ENCODE measurements at places on chromosomes 2 and 18.

GRCh38 chr2:15993666-15994065, 53.3 kb downstream of the MYCN start:
- no peak for DNase-seq

GRCh38 chr2:46548103-46548486, 68.7 kb downstream of the TMEM247 start:
- DNase-seq, result no peak

DNA sequence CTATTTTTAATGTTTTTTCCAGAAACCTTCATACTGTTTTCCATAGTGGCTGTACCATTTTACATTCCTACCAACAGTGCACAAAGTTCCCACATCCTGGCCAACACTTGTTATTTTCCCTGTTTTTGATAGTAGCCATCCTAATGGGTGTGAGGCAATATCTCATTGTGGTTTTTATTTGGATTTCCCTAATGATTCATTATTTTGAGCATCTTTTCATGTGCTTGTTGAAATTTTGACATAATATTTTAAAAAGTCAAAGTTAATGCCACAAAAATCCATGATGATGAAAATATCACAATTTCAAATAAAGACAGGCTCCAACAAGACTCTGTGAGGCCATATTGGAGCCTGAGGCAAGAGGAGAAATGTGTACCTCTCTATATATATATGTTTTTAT, 50.2 kb downstream of the VWA3B start:
- DNase-seq, result no peak

DNA sequence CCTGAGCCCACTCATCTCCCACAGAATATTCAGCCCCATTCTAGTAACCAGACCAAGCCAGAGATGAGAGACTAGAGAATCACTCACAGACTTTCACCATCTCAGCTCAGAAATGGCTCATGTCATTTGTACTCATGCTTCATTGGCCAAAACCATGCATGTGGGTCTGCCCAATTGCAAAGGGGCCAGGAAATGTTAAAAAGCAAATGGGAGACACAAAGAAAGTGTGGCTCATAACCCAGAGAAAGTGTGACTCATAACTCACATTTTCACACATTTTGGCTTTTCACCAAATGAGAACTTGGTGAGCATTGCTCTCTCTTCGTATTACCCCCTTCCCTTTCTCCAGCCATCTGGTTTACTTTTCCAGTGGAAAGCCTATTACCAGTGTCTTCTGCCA, 66.2 kb downstream of the MDH1 start:
- no peak for DNase-seq

GRCh38 chr2:136060416-136060815, 57.5 kb downstream of the CXCR4 start:
- no peak for DNase-seq

GRCh38 chr2:225008179-225008856, 34.0 kb downstream of the DOCK10 start:
- DNase-seq, result no peak

DNA sequence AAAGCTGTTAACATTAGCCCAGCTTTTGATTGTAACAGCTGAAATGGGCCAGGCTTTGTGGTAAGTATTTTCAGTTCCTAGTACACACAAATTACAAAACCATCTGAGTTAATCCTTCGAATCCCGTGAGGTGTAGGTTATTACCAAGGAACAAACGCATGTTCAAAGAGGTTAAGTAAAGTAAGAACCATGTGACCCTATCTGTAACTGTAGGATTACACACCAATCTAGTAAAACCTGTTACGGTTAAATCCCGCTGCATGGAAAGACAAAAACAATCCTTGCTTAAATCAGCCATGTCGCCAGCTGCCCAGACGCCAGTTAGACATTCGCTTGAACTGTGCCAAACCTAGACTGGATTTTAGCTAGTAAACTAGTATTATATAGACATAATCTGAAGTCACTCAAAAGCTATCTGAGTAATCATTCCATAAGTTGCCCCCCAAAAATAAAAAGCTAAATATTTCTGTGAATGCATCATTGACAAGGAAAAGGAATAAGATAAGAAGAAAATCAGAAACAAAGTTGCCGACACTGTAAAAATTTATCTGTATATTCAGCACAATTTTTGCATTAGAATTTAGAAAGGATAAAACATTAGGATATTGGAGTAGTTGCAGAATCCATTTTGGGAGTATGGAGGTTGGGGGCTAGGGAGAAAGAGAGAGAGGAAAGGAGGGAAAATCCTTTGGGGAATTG, 638.0 kb downstream of the CNTNAP5 start:
- DNase-seq, result no peak

GRCh38 chr18:5987249-5987648, 91.9 kb upstream of the TMEM200C start:
- DNase-seq, result no peak

GRCh38 chr2:75547345-75548035, 13.2 kb downstream of the EVA1A start:
- no peak for DNase-seq

DNA sequence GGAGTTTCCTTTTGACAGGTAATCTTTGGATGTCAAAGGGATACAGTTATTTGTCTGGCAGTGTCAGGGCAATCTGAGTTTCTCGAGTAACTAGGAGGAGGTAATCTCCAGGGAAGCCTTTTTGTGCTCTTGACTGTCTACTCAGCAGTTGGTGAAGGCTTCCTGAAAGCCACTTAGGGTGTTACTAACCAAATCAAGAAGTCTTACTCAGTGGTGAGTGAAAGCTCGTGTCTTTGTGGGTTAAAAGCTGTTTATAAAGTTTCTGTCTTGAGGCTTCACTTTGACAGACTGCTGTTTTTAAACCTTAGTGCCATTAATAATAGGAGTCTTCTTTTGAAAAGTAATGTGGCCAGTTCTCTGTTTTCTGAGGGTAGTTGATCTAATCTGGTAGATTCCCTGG, 1.7 kb downstream of the THSD7B start:
- DNase-seq, result no peak

- no peak for DNase-seq
Observed at GRCh38 chr2:17593445-17593840, 52.9 kb downstream of the VSNL1 start.
